ENCODE measurements at places on chromosomes 5 and 9. TPM values are rescaled to one million over a fixed set of nuclear protein-coding genes. Genes with fewer than 3 reads are reported as not detected.

KLHL9 gene
- 32.3 TPM for total RNA-seq

KIF27 gene
- 10.5 TPM for total RNA-seq

SPATA9 gene
- 0.60 TPM for total RNA-seq

GKAP1 gene
- total RNA-seq: 12.1 TPM

CDH6 gene
- total RNA-seq: 1.2 TPM

GRCh38 chr5:137995077-137995748 is 37.7 kb downstream of the FAM13B start:
- no peaks in the 10 kb centered on the region for H3K36me3 ChIP-seq
- H3K27ac ChIP-seq: no peak overlapping the region
- H3K27me3 ChIP-seq: no peaks in the 10 kb centered on the region
- H3K4me1 ChIP-seq: peaks cover 12% of the 10 kb centered on the region
- no peak overlapping the region for H3K4me3 ChIP-seq
- no peak for DNase-seq

GRCh38 chr5:157148734-157149615 is 6.3 kb upstream of the MED7 start:
- no peaks in the 10 kb centered on the region for H3K27me3 ChIP-seq
- H3K4me1 ChIP-seq: no peaks in the 10 kb centered on the region
- peak; percentile 55 for DNase-seq
- no peaks in the 10 kb centered on the region for H3K36me3 ChIP-seq
- H3K4me3 ChIP-seq: no peak overlapping the region

DNA sequence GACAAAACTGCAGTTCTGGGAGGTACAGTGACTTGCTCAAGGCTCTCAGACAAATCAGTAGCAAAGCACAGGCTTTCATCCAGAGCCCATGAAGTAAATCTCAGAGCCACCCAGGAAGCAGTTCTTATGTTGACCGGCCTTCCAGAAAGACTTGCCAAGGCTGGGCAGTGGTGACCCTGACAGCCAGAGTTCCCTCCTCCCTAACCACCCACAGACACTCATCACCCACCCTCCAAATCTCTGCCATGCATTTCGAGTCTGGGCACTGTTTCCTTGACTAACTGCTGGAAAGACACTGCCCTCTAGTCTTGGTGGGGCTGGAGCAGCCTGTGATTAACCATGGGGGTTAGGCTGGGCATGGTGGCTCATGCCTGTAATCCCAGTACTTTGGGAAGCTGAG is 21.5 kb downstream of the NEURL1B start:
- no peak for DNase-seq
- no peak overlapping the region for H3K27ac ChIP-seq
- H3K27me3 ChIP-seq: no peaks in the 10 kb centered on the region
- no peaks in the 10 kb centered on the region for H3K36me3 ChIP-seq
- no peak overlapping the region for H3K4me3 ChIP-seq

DNA sequence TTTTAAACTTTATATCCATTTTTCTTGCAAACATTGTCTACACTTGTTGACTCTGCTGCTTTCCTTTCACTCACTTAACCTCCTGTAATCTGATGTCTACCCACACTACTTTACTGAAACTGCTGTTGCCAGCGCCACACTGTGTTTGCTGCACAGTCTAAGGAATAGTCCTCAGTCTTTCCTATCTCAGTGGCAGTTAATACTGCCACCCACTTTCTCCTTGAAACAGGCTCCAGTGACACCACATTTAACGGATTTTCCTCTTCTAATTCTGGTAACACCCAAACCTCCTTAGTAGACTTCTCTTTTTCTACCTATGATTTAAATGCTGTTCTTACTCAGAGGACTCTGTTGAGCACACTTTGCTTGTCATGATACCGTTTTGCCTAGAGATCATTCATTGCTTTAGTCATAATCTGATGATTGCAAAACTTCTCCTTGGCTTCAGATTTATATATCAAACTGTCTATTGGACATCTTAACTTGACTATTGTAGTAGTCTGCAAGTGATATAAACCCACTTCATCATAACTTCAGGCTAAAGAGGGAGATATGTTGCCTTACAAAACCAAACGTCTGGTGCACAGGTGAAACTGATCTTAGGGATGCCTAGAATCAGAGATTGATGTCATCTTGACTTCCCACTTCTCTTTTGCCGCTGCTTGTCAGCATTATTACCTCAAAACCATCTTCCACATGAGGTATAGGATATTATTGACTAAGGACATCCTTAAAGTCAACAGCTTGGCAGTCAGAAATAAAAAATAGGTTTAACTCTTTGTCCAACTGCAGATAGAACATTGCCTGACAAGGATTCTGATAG is 94.1 kb downstream of the CDC42SE2 start:
- H3K4me1 ChIP-seq: no peaks in the 10 kb centered on the region
- no peaks in the 10 kb centered on the region for H3K27me3 ChIP-seq
- no peak overlapping the region for H3K27ac ChIP-seq
- H3K4me3 ChIP-seq: no peak overlapping the region
- H3K36me3 ChIP-seq: no peaks in the 10 kb centered on the region
- DNase-seq: no peak

DNA sequence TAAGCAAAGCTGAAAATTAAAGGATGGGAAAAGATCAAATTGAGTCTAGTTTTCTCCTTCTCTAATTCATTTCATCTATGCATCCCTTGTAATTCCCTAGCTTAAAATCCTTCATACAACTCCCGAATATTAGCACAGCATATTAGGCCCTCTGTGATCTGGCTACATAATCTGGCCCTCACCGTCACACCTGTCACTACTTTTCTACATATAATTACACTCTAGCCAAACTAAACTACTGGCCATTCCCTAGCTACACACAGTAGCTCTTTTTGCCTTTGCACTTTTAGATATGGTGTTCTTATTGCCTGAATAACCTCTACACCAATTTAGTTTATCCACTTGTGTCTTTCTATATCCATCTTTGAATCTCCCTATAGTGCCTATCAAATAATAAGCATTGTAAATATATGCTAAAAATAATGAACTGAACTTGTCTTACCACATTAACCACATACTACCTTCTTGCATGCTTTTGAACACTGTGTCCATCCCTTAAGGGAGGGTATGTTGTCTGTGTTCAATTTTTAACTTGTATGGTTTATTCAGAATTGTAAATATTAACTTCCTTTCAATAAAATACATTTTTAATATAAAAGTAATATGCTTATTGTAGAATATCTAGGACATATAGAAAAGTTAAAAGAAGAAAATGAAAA is 15.9 kb downstream of the RANBP6 start:
- no peak overlapping the region for H3K4me3 ChIP-seq
- no peak overlapping the region for H3K27ac ChIP-seq
- H3K36me3 ChIP-seq: no peaks in the 10 kb centered on the region
- no peaks in the 10 kb centered on the region for H3K27me3 ChIP-seq
- no peak for DNase-seq
- H3K4me1 ChIP-seq: peaks cover 8% of the 10 kb centered on the region

GRCh38 chr9:88291856-88292255 is 96.4 kb upstream of the SPIN1 start:
- DNase-seq: no peak
- H3K4me3 ChIP-seq: no peak overlapping the region
- no peak overlapping the region for H3K27ac ChIP-seq
- H3K4me1 ChIP-seq: no peaks in the 10 kb centered on the region
- no peaks in the 10 kb centered on the region for H3K36me3 ChIP-seq
- H3K27me3 ChIP-seq: no peaks in the 10 kb centered on the region

DNA sequence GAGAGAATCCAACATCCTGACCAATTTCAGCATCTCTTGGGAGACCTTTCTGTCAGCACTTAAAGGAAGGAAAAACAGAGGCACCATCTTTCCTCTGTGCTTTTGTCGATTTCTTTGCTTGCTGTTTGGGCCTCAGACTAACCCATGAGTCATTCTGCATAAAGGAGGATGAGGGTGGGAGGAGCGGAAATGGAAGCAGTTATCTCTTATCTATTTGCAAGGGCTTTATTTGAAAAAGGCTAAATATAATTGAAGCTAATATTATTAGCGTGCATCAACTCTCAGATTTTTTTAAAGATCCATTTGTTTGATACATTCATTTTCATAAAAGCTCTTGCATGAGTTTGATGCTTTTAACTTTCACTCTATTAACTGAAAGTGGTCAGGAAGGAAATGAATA is 72.9 kb downstream of the ZNF622 start:
- no peaks in the 10 kb centered on the region for H3K36me3 ChIP-seq
- no peak overlapping the region for H3K4me3 ChIP-seq
- DNase-seq: no peak
- H3K27me3 ChIP-seq: no peaks in the 10 kb centered on the region
- H3K27ac ChIP-seq: no peak overlapping the region

DNA sequence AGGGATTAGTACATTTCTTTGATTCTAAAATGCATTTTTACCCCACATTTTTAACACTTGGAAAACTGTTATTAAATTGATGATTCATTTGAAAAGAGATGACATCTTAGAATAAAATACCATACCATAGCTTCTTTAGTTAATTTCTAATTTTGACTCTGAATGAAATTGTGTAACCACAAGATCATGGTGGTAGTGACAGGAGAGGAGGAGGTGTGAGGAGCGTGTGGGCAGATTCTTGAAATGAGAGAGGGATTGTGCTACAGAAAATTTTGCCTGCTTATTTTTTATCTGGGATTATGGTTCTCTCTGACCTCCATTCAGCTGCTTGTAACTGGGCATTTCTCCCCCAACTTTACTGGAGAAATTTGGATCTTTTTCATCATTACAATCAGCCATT is 173.3 kb upstream of the CLINT1 start:
- no peaks in the 10 kb centered on the region for H3K36me3 ChIP-seq
- DNase-seq: no peak
- no peaks in the 10 kb centered on the region for H3K27me3 ChIP-seq
- no peak overlapping the region for H3K4me3 ChIP-seq
- H3K27ac ChIP-seq: no peak overlapping the region
- peaks cover 7% of the 10 kb centered on the region for H3K4me1 ChIP-seq

GRCh38 chr5:135030123-135030955 is 3.7 kb downstream of the PITX1 start:
- no peaks in the 10 kb centered on the region for H3K36me3 ChIP-seq
- no peak overlapping the region for H3K27ac ChIP-seq
- H3K4me1 ChIP-seq: peaks cover 7% of the 10 kb centered on the region
- DNase-seq: no peak
- peaks cover 11% of the 10 kb centered on the region for H3K27me3 ChIP-seq

- H3K4me3 ChIP-seq: no peak overlapping the region
- H3K36me3 ChIP-seq: no peaks in the 10 kb centered on the region
- no peak for DNase-seq
- H3K27me3 ChIP-seq: no peaks in the 10 kb centered on the region
These were observed 41.8 kb upstream of the NEK6 start for GRCh38 chr9:124215956-124216355.

DNA sequence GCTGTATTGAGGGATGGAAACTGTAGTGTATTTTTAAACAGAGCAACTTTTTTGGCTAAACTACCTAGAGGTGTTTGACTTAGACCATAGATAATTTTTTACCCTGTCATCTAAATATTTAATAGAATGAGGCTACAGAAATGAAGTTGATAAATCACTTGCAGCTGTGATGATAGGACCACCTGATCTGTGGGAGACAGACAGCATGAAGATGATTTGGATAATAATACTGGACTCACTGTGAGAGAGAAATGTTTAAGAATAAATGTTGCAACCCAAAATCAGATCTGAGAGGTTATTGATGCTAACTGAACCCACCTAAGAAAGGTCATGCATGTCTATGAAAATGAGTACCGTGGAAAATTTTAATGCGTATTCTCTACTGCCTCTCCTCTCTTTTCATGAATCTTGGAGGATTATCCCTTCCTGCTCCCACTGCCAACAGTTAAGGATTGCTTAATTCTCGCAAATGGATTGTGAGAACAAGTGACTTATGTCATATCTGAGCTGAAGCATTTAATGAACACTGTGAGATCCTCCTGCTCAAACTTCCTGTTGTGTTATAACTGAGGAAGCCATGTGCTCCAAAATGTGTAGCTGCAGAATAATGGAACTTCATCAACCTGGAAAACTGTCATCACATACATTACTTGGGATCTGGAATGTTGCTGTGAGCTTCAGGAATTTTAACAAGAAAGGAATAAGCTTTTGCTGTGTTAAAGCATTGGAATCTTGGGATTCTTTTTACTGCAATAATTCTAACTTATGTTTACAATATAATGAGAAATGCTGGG is 617.9 kb upstream of the CDH18 start:
- H3K4me3 ChIP-seq: no peak overlapping the region
- no peaks in the 10 kb centered on the region for H3K27me3 ChIP-seq
- no peak overlapping the region for H3K27ac ChIP-seq
- no peak for DNase-seq

DNA sequence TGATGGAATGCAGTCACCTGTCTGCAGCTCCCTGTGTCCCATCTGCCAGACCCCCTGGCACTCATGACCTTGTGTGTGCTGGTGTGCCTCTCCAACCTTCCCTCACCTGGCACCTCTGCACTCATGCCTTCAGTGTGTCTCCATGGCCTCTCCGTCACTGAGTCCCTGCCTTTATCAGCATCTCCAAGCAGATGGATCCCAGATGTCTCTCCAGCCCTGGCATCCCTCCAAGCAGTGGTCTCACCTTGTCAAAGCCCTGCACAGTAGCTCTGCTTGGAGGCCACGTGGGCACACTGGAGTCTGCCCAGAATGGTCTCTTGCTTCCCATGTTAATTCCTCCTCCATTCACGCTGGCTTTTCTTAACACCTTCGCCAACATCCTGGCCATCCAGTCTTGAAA is 84.8 kb downstream of the DAP start:
- no peak overlapping the region for H3K27ac ChIP-seq
- H3K36me3 ChIP-seq: no peaks in the 10 kb centered on the region
- no peak for DNase-seq
- no peaks in the 10 kb centered on the region for H3K27me3 ChIP-seq

DNA sequence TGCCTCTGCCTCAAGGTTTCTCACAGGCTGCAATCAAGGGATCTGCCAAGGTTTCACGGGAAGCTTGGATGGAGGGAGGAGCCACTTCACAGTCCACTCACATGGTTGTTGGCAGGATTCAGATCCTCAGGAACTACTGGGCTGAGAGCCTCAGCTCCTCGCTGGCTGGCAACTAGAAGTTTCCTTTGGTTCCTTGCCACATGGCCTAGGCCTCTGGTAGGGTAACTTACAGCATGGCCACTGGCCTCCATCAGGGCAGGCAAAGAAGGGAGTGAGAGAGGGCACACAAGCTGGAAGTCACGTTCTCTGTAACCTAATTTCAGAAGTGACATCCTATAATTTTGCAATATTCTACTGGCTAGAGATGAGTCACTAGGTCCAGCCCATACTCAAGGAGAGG is 32.2 kb downstream of the SPOCK1 start:
- no peak overlapping the region for H3K27ac ChIP-seq
- H3K27me3 ChIP-seq: no peaks in the 10 kb centered on the region
- no peaks in the 10 kb centered on the region for H3K36me3 ChIP-seq
- H3K4me1 ChIP-seq: no peaks in the 10 kb centered on the region
